Activated CD4-positive, alpha-beta T cell treated with anti-CD3 and anti-CD28 coated beads, Interleukin-2, amount 10 ng/mL, durations not matched to agents 24 days and 14 days (primary cell): ENCODE measurements at places on chromosomes 5 and 9. TPM values are rescaled to one million over a fixed set of nuclear protein-coding genes. Genes with fewer than 3 reads are reported as not detected.

Gene SLC1A3
- not detected in 2 replicates for total RNA-seq

Gene CARTPT
- total RNA-seq = not detected in 2 replicates

Gene LRRC26
- not detected in 2 replicates for total RNA-seq

Gene PHF24
- 0.14 and 0.57 TPM in 2 replicates for total RNA-seq

DNA sequence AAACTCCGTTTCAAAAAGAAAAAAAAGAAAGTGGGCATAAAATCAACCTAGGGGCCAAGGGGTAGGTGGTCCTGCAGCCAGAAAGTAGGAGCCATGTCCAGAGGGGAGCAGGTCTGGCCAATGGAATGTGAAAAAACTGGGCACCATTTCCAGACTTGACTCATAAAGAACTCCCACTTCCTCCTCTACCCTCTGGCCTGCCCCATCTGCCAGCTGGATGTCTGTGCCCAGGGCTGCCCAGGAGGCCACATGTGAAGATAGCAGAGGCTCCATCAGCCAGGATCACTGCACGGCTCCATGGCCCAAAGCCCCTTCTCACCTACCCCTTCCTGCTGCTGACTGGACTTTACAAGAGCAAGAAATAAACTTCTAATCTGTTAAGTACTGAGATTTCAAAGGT lies 42.1 kb upstream of the EEIG1 start:
- no peaks in the 10 kb centered on the region for H3K27me3 ChIP-seq
- peaks cover 71% of the 10 kb centered on the region for H3K4me1 ChIP-seq
- no peak for DNase-seq
- H3K4me3 ChIP-seq = no peak overlapping the region

DNA sequence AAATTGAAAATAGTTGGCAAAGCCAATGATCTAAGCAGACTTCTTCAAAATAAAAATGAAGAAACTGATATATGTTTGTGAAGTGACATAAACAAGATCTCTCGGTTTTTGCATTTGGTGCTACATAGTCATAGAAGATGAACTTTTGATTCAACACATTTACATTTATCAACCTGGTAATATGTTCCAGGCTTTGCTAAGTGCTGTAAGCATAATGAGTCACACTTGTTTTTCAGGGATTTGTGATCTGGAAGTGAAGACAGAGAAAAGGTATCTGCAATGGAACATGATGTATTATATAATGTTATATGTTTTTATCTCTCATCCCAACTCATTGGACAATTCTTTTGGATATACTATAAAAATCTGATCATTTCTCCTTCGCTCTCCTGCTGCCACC lies 801.4 kb downstream of the BRINP1 start:
- no peaks in the 10 kb centered on the region for H3K27me3 ChIP-seq
- H3K4me3 ChIP-seq = no peak overlapping the region
- no peak for DNase-seq

GRCh38 chr5:174736331-174736721 lies 11.9 kb downstream of the MSX2 start:
- H3K27me3 ChIP-seq = peaks cover 59% of the 10 kb centered on the region
- H3K27ac ChIP-seq = no peak overlapping the region
- H3K36me3 ChIP-seq = no peaks in the 10 kb centered on the region

DNA sequence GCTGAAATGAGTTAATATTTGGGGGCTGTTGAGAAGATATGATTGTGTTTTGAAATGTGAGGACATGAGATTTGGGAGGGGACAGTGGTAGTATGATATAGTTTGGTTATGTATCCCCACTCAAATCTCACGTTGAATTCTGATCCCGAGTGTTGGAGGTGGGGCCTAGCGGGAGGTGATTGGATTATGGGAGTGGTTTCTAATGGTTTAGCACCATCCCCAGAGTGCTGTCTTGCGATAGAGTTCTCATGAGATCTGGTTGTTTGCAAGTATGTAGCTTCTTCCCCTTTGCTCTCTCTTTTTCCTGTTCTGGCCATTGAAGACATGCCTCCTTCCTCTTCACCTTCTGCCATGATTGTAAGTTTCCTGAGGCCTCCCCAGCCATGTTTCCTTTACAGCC lies 386.0 kb downstream of the ARRDC3 start:
- no peak overlapping the region for H3K27ac ChIP-seq
- no peaks in the 10 kb centered on the region for H3K4me1 ChIP-seq
- no peaks in the 10 kb centered on the region for H3K36me3 ChIP-seq
- no peak overlapping the region for H3K4me3 ChIP-seq
- H3K27me3 ChIP-seq = peaks cover 2% of the 10 kb centered on the region

DNA sequence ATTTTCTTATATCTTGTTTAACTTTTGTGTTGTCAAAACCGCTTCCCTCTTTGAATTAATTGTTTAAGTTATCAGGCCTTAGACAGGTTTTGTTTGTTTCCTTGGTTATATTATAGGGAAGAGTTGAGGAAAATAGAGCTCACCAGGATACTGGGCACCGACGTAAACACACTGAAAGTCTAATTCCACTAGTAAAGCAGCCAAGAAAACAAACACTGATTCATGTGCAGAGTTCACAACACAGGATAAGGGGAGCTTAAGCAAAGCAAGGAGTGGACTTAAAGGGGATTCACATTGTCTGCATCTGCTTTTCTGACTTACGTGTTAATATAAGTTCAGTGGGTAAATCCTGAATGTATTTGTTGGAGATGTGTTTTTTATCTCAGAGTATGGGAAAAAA lies 139.0 kb upstream of the CDH6 start:
- H3K27me3 ChIP-seq = no peaks in the 10 kb centered on the region
- H3K36me3 ChIP-seq = no peaks in the 10 kb centered on the region
- no peaks in the 10 kb centered on the region for H3K4me1 ChIP-seq
- no peak for DNase-seq

DNA sequence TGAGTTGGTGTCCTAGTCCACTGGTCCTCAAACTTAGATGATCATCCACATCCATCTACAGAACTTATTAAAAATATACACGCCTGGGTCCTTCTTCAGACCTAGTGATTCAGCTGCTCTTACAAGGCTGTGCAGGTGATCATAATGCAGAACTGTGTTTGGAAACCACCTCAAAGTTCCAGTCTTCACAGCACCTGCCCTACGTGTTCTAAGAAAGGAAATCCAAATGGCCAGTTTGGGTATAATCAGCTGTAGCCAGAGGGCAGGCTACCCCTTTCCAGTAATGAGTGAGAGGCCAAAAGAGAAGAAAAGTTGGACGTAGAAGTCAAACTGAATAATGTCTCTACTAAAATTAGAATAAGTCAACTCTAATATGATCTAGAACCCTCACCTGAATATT lies 15.4 kb downstream of the REEP5 start:
- H3K4me1 ChIP-seq = peaks cover 11% of the 10 kb centered on the region
- H3K27me3 ChIP-seq = no peaks in the 10 kb centered on the region
- H3K4me3 ChIP-seq = no peak overlapping the region

DNA sequence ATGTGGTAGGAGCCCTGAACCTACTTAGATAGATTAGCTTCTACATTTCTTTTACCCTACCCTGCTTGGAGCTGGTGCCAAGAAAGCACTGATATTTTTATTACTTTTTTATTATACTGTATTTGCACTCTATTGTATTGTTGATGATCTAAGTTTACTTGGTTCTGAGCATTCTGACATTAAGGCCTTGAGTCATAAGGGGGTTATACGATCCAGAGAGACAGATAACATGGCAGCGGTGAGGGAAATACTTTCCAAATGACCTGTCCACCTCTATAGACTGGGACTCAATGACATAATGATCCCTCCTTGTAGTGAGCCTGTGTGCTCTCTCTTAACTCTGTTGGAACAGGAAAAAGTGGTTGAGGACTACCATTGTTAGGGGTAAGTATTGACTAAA lies 176.3 kb downstream of the MAN2A1 start:
- H3K4me1 ChIP-seq = peaks cover 26% of the 10 kb centered on the region
- H3K27ac ChIP-seq = no peak overlapping the region
- peaks cover 53% of the 10 kb centered on the region for H3K36me3 ChIP-seq

GRCh38 chr5:20331826-20332225 lies 343.8 kb upstream of the CDH18 start:
- H3K27me3 ChIP-seq = no peaks in the 10 kb centered on the region
- H3K4me1 ChIP-seq = no peaks in the 10 kb centered on the region
- H3K36me3 ChIP-seq = no peaks in the 10 kb centered on the region
- no peak overlapping the region for H3K27ac ChIP-seq
- no peak for DNase-seq
